SK-N-SH (cell line): ENCODE measurements at places on chromosomes 16 and 17.

DNA sequence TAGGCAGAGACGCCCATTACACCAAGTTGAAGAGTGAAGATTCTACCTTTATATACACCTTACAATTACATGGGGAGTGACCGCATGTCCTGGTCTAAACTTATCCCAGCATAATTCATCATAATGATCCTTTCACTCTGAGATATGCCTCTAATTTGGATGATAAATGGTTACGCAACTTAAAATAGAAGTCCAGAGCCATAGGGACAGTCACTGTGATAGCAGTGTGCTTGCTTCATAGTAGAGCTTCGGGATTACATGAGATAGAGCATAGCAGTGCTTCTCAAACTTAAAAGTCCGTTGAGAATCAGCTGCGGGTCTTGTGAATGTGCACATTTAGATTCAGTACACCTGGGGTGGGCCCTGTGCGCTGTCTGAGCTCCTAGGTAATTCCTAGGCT, 16.9 kb downstream of the USP10 start:
- DNase-seq = no peak

DNA sequence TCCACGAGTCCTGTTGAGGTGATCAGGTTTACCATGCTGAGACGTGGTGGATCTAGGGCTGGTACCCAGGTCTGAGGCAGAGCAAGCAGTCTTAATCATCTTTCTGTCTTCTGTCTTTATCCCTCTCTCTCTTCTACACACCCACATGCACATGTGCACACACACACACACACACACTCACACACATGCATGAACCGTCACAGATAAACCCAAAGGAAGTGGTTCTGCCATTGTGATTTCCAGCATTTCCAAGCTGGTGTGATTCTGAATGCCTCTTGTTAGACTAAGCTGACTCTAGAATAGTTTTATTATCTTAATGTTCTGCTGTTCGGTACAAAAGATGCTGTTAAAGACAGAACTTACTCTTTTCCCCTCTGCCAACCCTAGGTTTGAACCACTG, 411.8 kb upstream of the SALL1 start:
- no peak for DNase-seq

DNA sequence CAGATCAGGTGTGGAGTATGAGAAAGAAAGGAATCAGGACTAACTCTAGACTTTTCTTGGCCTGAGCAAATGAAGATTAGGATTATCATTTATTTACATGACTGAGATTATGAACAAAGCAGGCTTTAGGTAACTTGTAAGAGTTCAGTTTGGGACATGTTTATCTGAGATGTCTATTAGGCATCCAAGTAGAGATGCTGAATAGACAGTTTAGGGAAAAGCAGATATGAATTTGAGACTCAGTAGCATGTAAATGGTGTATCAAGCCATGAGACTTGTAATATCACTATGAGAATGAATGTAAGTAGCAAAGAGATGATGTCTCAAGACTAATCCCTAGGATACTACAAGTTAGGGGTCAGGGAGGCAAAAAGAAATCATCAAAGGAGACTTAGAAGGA, 8.6 kb upstream of the HS3ST2 start:
- no peak for DNase-seq

- peak; percentile 93 for DNase-seq
These were observed at the start of gene BCKDK for GRCh38 chr16:31108035-31108793. BCKDK (plus strand) TSS chr16:31108386; CDS start chr16:31109224, 838 bp downstream.

GRCh38 chr17:40041196-40041595, 13.0 kb downstream of the MED24 start:
- no peak for DNase-seq
